ENCODE measurements at places on chromosomes 12 and 14.

DNA sequence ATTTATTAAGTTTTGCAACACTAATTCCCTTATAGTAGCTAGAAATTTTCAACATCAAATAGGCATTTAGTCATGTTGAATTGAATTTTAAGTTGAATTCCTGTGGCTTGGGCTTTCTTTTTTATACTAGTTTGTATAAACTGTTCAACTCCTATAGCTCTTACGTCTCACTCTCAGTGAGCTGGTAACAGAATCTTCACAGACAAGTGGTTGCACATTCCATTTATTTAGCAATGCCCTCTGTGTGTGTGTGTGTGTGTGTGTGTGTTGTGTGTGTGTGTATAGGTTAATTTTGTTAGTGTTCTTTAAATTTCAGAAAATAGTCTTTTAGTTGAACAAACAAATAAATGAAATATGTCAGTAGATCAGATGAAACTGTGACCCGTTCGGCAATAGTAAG lies 425.0 kb downstream of the NPAS3 start:
- no peak for DNase-seq

DNA sequence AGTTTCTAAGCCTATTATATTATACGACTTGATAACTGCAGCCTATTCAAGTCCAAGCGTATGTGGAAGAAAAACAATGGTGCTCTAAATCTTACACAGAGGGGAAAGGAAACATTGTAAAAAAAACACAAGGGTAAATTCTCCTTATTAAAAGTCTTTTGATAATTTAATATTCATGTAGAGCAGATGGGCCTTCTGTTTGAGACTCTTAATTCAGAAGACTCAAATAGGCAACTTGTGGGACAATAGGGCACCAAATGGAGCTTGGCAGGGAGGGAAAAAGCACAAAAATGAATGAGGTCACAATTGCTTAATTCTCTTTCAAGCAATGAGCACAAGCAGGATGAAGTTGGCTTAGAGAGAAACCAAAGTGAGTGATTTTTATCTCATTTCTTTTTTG lies 159.4 kb downstream of the NELL2 start:
- no peak for DNase-seq

DNA sequence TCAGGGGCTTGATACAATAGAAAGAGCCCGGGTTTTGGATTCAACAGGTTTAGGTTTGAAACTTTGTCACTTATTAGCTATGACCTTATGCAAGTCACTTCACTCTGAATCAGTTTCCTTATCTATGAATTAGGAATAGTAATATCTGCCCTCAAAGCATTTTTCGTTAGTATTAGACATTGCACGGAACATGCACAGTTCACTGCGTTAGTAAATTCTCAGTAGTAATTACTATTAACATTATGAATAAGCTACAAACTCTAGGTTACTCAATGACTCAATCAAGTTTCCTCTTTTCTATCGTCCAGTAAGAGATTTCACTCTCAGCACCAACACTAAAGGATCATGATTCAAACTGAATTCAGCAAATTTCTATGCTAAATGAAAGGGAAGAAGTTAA lies 150.3 kb downstream of the CEP83 start:
- no peak for DNase-seq

DNA sequence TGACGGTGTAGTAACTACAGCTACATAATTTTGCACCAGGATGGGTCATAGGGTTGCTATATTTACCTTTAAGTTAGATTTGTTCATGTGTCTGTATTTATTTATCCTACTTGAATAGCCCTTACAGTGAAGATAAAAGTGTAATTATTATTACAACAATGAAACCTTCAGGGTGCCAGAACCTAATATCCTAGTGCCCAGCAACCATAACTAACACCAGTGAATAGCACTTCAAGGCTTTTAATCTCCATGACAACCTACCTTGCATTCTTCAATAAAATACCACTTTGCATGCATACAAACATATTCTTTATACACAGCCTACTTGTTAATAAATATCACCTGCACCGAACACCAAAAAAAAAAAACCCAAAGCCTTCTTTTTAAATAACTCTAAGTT lies 58.7 kb upstream of the G2E3 start:
- DNase-seq: no peak

DNA sequence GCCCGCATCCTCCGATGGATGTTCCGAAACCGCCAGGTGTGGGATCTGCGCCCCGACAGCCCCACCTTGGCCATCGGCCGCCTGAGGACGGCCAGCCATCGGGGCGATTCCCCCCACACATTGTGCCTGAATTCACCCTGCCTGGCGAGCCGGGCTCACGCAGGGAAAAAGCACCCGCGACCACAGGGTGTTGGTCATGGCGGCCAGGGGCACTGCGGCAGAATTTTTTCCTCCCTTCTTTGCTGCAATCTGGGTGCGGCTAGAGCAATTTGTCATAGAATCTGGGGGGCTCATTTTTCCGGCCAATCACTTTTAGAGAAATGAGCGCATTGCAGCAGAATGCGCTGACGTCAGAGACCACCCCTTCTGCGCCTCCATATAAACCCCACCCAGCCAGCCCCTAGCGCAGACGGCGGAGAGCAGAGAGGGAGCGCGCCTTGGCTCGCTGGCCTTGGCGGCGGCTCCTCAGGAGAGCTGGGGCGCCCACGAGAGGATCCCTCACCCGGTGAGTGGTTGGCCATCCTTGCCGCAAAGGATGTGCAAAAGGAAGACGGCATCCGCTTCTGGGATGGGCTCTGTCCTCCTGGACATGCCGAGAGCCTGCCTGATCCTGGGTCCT lies at the start of gene MEG3:
Gene MEG3, plus strand, starts transcription at position 406 of the 619 bp plus-strand sequence.
- no peak for DNase-seq

GRCh38 chr14:76490735-76491134 lies 114.8 kb downstream of the ESRRB start:
- DNase-seq: no peak

GRCh38 chr14:104865631-104866441 lies 768 bp downstream of the CEP170B start:
- DNase-seq: no peak

DNA sequence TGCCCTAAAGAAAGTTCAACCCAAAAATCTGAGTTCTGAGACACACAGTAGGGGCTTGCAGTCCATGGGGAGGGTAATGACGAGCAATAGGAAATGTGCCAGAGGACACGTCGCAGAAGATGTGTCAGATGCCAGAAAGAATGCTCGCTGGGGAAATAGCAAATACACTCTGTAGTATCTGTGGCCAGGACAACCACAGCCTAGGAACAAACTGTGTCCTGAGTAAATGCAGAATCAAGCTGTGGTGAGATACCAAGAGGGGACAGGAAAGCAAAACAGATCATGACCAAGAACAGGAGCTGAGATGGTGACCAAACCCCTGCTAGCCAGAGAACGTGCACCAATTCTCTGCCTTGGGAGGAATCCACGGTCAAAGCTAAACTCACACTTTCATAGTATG lies 9.1 kb downstream of the CRACR2A start:
- no peak for DNase-seq

DNA sequence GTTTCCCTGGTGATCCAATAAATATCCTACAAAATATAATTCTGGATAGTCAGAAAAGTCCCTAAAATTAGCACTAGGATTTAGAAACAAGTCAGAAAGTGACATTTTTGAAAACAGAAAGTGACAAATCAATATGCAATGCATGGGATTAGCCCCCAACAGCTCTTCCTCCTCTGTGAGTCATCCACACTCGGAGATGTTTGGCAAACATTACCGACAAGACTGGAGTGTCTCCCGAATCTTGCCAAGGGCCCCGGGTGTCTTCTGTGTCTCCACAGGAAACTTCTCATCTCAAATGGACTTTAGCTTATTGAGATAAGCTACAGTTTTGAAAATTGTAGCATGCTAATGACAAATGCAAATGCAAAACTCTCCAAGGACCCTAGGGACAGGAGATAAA lies 398.9 kb upstream of the CCDC196 start:
- no peak for DNase-seq

GRCh38 chr14:32980902-32981501 lies 42.3 kb downstream of the NPAS3 start:
- no peak for DNase-seq

GRCh38 chr14:71720978-71721624 lies 211.1 kb upstream of the RGS6 start:
- peak; percentile 45 for DNase-seq

GRCh38 chr12:72676556-72676955 lies 404.4 kb downstream of the TRHDE start:
- DNase-seq: no peak

- no peak for DNase-seq
Measured at GRCh38 chr12:108630481-108631207, 3.0 kb downstream of the SELPLG start.

DNA sequence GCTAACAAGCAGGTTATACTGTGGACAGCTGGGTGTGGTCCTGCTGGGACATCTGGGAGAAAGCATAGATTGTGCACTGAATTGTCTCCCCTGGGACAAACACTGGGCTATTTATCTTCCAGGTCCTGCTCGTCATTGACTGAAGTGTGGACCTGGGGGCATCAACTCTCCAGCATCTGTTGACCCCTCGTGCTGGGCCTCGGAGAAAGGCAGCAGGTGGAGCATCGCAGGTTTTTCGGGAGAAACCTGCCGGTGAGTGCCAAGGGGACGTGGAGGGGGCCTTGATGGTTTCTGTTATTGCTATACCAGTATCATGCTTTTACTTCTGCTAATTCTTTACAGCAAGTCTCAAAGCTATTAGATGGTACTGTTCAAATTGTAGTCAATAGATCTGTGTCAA lies 81.3 kb downstream of the CPSF2 start:
- DNase-seq: no peak

DNA sequence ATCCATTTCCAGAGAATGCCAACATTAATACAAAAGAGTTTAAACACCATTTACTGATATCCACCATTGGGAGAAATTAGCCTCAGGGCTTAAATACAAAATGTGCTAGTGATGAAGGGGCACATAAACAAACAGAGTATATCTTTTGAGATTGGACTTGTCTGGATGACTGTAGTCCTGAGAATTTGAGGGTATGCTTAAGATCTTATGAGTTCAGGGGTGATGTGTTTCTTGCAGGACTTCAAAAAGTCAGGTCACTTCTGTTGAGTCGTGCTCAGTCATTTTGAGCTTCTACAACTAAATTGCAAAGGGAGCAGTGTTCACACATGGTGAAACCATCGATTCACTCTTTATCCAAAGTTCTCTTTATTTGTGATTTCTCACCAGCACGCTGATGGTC lies 425.7 kb downstream of the ATP23 start:
- DNase-seq: no peak

GRCh38 chr12:108804271-108804953 lies 53.0 kb downstream of the SSH1 start:
- DNase-seq: peak; percentile 49

DNA sequence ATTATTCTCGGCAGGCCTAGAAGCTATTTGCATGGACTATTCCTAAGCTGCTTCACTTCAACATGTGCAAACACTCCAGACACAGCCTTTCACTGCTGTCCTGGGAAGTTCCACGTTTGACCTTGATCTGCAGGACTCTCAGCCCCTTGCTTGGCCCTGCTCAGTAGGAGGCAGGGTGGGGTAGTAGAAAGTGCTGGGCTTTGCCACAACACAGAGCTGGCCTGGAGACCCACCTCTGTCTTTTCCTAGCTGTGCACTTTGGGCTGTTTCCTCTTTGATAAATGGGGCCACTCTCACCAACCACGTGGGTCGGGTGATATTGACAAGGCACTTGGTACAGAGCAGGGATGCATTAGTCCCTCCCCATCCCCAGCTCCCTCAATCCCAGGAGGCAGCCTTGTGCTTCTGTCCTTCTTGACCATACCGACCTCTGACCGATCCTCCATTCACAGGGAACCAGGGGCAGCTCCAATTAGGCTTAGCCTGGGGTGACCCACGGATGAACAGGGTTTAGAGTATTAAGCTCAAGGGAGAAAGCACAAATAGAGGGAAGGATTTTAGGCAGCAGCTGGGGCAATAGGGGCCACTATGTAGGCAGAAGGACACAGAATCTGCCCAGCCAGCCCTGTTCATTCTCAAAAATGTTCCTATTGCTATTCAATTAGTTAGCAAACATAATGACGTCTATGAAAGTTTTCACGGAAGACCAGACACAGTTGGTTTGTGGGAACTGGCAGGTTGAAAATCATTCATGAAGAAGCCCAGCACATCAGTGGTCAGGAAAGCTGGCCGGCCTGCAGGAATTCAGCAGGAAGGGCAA lies 63.3 kb downstream of the SYNE3 start:
- no peak for DNase-seq

DNA sequence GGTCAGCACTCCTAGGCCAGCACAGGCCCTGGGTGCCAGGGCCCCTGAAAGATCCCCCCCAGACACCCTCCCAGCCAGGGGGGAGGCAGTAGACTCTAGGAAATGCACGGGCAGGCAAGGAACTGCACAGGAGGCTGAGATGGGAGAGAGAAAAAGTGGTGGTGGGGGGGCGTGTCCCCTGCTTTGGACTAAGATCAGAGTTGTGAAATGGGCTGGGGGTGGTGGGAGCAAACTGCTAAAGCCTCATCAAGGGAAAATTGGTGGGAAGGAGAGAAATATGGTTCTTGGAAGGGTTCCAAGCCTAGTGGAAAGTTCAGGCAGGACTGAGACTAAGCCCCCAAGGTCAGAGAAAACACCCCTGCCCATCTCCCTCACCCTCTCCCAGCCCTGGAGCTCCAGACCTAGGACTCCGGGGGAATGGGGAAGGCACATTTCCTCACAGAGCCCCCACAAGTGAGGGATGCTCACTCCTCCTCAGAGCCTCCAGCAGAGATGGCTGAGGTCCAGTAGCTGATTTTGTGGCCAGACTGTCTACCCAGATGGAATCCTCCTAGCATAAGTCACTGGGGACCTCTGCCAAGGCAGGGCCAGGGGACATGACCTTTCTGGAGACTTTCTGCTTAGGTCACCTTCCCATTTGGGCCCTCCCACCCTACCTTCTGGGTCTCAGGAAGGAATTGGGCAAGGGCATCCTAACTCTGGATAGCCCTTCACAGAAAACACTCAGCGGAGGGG lies 29.8 kb downstream of the FIGNL2 start:
- DNase-seq: peak; percentile 34

DNA sequence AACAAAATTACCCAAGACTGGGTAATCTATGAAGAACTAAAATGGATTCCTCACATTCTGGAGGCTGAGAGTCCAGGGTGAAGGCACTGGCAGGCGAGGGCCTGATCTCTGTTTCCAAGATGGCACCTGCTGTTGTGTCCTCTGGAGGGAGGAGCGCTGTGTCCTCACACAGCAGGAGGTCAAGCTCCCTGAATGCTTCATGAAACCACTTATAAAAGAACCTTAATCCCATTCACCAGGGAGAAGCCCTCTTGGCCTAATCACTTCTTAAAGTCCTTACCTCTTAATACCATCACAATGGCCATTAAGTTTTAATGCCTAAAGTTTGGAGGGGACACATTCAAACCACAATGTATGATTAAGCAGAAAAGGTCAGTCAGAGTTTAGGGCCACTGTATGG lies 172.4 kb downstream of the EMP1 start:
- DNase-seq: no peak

DNA sequence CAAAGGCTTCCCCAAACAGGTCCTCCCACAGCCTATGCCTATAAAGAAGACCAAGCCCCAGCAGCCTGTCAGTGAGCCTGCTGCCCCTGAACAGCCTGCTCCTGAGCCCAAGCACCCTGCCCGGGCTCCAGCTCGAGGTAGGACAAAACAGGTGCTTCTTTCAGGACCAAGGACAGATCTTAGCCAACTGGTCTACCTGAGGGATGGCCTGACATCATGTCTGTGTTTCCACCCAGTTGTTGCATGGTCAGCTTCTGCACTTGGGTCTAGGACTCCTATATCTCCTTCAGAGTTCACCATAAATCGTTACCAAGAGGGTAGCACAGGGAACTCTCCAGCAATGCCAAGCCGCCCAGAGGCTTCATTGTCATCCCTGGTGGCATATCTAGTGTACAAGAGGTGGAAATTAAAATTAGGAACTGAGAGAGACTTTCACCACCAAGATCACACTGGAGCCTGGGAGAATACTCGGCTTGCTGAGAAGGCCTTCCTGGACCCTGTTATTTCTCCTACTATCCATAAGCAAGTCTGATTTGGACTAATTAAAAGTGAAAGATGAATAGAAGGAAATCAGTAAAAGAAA lies 38.2 kb upstream of the OAS1 start:
- no peak for DNase-seq
